Urinary bladder (tissue), 4 donors: ENCODE measurements at places on chromosomes 13 and 19. TPM values are rescaled to one million over a fixed set of nuclear protein-coding genes. Genes with fewer than 3 reads are reported as not detected.

MISP gene
- 1.4 TPM for total RNA-seq

PCDH20 gene
- total RNA-seq, result 12.3 TPM

ZNF208 gene
- 1.1 TPM for total RNA-seq

PRR20A gene
- not detected for total RNA-seq

MCEMP1 gene
- total RNA-seq, result 0.26 TPM

LYL1 gene
- total RNA-seq, result 4.8 TPM

NTN5 gene
- 0.53 TPM for total RNA-seq

PLPPR3 gene
- total RNA-seq, result 2.1 TPM

ABCA7 gene
- 1.9 TPM for total RNA-seq

TGFBR3L gene
- total RNA-seq, result not detected

CHAF1A gene
- 9.0 TPM for total RNA-seq

PSG6 gene
- not detected for total RNA-seq

CDC42EP5 gene
- total RNA-seq, result 31.4 TPM

SOX1 gene
- not detected for total RNA-seq

FGF14 gene
- 4.5 TPM for total RNA-seq

NPAS1 gene
- total RNA-seq, result 0.16 TPM

VRK3 gene
- 17.8 TPM for total RNA-seq

KIR3DL1 gene
- not detected for total RNA-seq

KIRREL2 gene
- total RNA-seq, result not detected

ZNF8 gene
- 7.8 TPM for total RNA-seq

C19orf38 gene
- 2.6 TPM for total RNA-seq

GAS6 gene
- total RNA-seq, result 55.1 TPM

SAE1 gene
- 81.4 TPM for total RNA-seq

ATP11A gene
- total RNA-seq, result 26.2 TPM

ZNF43 gene
- 50.2 TPM for total RNA-seq

RASAL3 gene
- 0.85 TPM for total RNA-seq

CLIP3 gene
- total RNA-seq, result 8.5 TPM

MICU2 gene
- total RNA-seq, result 67.7 TPM

ZNF85 gene
- total RNA-seq, result 26.4 TPM

RPS28 gene
- 301 TPM for total RNA-seq

ERICH4 gene
- total RNA-seq, result not detected

KRI1 gene
- total RNA-seq, result 7.7 TPM

MBD3L3 gene
- total RNA-seq, result not detected

CGB2 gene
- not detected for total RNA-seq

MBD3L1 gene
- total RNA-seq, result not detected

PSPC1 gene
- 90.0 TPM for total RNA-seq

URAD gene
- total RNA-seq, result not detected

ZNF543 gene
- total RNA-seq, result 25.4 TPM

MAST1 gene
- 0.74 TPM for total RNA-seq
